ENCODE measurements at places on chromosomes 7 and 10. TPM values are rescaled to one million over a fixed set of nuclear protein-coding genes. Genes with fewer than 3 reads are reported as not detected.

- peaks cover 12% of the 10 kb centered on the region for H3K27me3 ChIP-seq
- no peak overlapping the region for H3K27ac ChIP-seq
- no peaks in the 10 kb centered on the region for H3K4me1 ChIP-seq
- H3K4me3 ChIP-seq, result no peak overlapping the region
- H3K36me3 ChIP-seq, result no peaks in the 10 kb centered on the region
Measured at GRCh38 chr10:93992400-93993030, 1.2 kb upstream of the PLCE1 start.

DNA sequence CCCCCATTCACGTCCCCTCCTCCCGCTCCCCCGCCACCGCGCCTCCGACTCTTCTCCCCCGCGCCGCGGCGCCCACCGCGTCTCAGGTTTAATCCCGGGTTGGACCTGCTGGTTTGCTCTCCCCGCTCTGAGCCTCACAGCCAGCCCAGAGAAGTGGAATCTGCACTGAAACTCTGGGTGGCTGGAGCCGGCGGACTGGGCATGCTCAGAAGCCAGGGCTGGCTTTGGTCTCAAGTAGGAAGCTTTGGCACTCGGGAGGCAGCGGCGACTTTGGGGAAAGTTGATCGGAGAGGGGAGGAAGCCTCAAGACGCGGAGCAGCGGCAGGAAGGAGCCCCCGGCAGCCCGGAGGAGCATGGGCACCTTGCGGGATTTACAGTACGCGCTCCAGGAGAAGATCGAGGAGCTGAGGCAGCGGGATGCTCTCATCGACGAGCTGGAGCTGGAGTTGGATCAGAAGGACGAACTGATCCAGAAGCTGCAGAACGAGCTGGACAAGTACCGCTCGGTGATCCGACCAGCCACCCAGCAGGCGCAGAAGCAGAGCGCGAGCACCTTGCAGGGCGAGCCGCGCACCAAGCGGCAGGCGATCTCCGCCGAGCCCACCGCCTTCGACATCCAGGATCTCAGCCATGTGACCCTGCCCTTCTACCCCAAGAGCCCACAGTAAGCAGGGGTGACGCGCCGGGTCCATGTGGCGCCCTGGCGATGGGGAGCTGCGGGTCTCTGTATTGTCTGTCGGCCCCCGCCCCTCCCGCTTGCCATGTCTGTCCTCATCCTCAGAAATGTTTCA is at the start of gene PRKG1:
TSS of gene PRKG1 (plus strand) at position 250 of the 791 bp plus-strand sequence.
- H3K27me3 ChIP-seq, result peaks cover 9% of the 10 kb centered on the region
- no peak for DNase-seq
- no peaks in the 10 kb centered on the region for H3K36me3 ChIP-seq
- H3K4me3 ChIP-seq, result no peak within 1 kb of the TSS
- H3K27ac ChIP-seq, result no peak within 1 kb of the TSS

GRCh38 chr10:104766341-104766740 is 125.3 kb downstream of the SORCS3 start:
- H3K4me3 ChIP-seq, result no peak overlapping the region
- no peak overlapping the region for H3K27ac ChIP-seq

GRCh38 chr7:109003742-109004141 is 434.1 kb downstream of the DNAJB9 start:
- H3K27me3 ChIP-seq, result no peaks in the 10 kb centered on the region
- no peak overlapping the region for H3K4me3 ChIP-seq
- H3K27ac ChIP-seq, result no peak overlapping the region
- H3K4me1 ChIP-seq, result no peaks in the 10 kb centered on the region
- DNase-seq, result no peak

- no peak for DNase-seq
- H3K4me3 ChIP-seq, result no peak overlapping the region
- H3K36me3 ChIP-seq, result no peaks in the 10 kb centered on the region
- H3K4me1 ChIP-seq, result no peaks in the 10 kb centered on the region
- no peak overlapping the region for H3K27ac ChIP-seq
- H3K27me3 ChIP-seq, result no peaks in the 10 kb centered on the region
Measured at GRCh38 chr7:1977059-1977875, 255.5 kb downstream of the MAD1L1 start.

GRCh38 chr10:79165070-79165778 is 96.5 kb downstream of the ZMIZ1 start:
- DNase-seq, result no peak
- no peak overlapping the region for H3K4me3 ChIP-seq
- no peak overlapping the region for H3K27ac ChIP-seq
- no peaks in the 10 kb centered on the region for H3K36me3 ChIP-seq

- H3K36me3 ChIP-seq, result no peaks in the 10 kb centered on the region
- H3K4me3 ChIP-seq, result no peak overlapping the region
- DNase-seq, result peak; percentile 53
- H3K4me1 ChIP-seq, result peaks cover 36% of the 10 kb centered on the region
Measured at GRCh38 chr10:43417950-43418768, 9.2 kb upstream of the HNRNPF start.

DNA sequence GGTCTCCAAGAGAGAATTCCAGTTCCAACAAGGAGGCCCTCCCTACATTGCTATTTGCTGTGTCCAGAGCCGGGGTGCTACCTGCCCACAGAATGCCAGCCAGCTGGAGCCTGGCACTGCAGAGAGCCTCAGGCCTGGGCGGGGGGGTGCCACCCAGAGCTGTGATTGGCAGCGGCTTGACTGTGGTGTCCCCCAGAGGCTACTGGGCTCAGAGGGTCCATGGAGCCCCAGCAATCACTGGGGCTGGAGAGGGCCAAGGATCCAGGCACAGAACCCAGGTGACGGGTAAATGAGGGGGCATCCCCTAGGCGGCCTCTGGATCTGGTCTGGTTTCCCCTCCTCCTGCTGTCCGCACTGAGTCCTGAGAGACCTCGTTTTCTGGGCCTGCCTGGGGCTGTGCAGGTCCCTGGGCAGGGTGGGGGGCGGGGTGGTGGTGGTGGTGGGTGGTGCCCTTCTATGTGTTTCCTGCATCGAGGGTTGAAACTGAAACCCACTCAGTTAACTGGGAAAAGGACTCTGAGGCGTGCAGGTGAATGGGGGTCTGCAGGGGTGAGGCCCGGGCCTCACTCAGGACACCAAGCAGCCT is 12.6 kb downstream of the DPYSL4 start:
- H3K4me1 ChIP-seq, result no peaks in the 10 kb centered on the region
- H3K27ac ChIP-seq, result no peak overlapping the region
- no peaks in the 10 kb centered on the region for H3K27me3 ChIP-seq
- H3K36me3 ChIP-seq, result no peaks in the 10 kb centered on the region

GRCh38 chr10:18073314-18073713 is 66.9 kb upstream of the CACNB2 start:
- no peak for DNase-seq
- H3K27me3 ChIP-seq, result no peaks in the 10 kb centered on the region
- no peak overlapping the region for H3K27ac ChIP-seq
- no peaks in the 10 kb centered on the region for H3K36me3 ChIP-seq

GRCh38 chr10:44383749-44384600 is 922 bp downstream of the CXCL12 start:
- H3K4me1 ChIP-seq, result no peaks in the 10 kb centered on the region
- H3K27me3 ChIP-seq, result no peaks in the 10 kb centered on the region
- no peak for DNase-seq
- no peak overlapping the region for H3K27ac ChIP-seq
- H3K36me3 ChIP-seq, result no peaks in the 10 kb centered on the region

GRCh38 chr10:124451276-124451675 is 1.4 kb upstream of the NKX1-2 start:
- no peaks in the 10 kb centered on the region for H3K36me3 ChIP-seq
- peaks cover 44% of the 10 kb centered on the region for H3K27me3 ChIP-seq
- no peak for DNase-seq
- H3K4me3 ChIP-seq, result no peak overlapping the region
- H3K27ac ChIP-seq, result no peak overlapping the region

GRCh38 chr10:24718031-24718855 is 5.4 kb downstream of the ARHGAP21 start:
- H3K4me3 ChIP-seq, result no peak overlapping the region
- H3K27me3 ChIP-seq, result no peaks in the 10 kb centered on the region
- H3K36me3 ChIP-seq, result no peaks in the 10 kb centered on the region
- H3K27ac ChIP-seq, result no peak overlapping the region

TSPAN15 gene
- 2.8 TPM for total RNA-seq

PGAM2 gene
- total RNA-seq, result 1.1 TPM

HYAL4 gene
- total RNA-seq, result not detected

MYOF gene
- 2.2 TPM for total RNA-seq

OR6V1 gene
- total RNA-seq, result not detected

Data from CD4-positive, alpha-beta memory T cell (primary cell).